ENCODE measurements at places on chromosomes 6 and 20.

DNA sequence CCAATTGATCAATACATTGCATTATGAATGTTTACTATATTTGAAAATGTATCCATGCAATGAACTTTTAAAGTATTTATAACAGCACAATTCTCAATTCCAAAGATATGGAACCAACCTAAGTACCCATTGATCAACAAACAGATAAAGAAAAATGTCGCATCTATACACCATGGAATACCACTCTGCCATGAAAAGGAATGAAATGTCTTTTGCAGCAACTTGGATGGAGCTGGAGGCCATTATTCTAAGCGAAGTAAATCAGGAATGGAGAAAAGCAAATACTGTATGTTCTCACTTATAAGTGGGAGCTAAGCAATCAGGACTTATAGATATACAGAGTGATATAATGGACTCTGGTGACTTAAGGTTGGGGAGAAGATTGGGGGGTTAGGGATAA is 22.9 kb downstream of the SRPK1 start:
- DNase-seq, result no peak

DNA sequence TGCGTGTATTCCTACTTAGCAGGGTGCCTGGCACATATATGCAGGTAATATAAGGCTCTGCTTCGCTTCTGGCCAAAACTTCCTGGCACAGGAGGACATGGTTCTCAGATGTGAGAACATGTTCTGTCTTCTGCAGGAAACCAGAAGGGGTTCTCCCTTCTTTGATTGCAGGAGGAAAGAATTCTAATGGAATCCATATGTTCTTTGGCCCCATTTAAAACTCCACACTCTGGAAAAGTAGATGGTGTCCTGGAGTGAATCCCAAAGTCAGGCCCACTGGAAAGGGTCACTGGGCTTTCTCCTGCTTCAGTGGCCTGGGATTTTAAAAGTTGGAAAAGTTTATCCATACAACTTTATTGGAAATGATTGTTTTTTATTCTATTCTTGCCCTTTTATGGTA is 16.4 kb upstream of the CYP24A1 start:
- DNase-seq, result no peak

DNA sequence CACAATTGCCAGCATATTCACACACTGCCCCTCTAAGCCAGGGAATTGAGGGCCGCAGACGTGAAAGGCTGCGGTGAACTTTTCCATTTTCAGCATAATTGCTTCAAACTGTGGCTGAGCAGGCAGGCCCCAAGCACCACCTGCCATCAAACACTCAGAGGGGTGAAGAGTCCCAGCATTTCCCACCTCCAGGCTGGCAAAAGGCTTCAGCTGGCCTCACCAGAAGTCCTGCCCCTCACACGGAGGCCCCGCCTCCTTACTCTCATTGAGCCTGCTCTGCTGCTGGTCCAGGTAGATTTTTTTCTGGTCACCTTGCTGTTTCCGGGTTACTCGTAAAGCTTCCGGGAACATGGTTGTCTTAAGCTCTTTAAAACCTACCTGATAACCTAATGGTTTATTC is 52.0 kb upstream of the PRELID3B start:
- DNase-seq, result no peak

- no peak for DNase-seq
Measured at GRCh38 chr6:30802731-30803130, 58.4 kb upstream of the IER3 start.

DNA sequence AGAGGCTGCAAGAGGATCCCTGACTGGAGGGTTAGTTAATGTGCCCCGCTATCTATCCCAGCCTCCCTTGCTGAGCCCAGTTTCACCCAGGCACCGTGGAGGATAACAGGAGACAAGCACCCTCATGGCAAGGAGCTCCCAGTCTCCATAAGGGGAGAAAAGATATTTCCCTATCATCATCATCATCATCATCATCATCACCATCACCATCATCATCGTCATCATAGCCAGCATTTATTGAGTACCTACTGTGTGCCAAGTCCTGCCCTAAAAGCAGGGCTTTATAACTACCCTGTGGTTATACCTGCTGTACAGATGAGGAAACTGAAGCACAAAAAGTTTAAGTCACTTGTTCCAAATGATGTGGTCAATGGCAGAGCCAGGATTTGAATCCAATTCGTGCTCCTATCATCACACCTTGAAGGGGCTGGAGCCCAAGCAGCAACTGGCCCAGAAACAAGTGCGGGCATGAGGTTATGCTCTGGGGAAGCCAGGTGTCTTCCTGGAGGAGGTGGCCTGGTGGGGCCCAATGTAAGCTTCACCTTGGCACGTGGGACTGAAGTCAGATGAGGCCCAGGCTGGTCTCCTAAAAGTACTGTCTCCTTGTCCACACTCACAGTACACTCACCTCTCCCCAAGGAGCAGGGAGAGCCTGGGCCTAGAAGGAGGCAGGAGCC is 10.0 kb downstream of the GLP1R start:
- no peak for DNase-seq

DNA sequence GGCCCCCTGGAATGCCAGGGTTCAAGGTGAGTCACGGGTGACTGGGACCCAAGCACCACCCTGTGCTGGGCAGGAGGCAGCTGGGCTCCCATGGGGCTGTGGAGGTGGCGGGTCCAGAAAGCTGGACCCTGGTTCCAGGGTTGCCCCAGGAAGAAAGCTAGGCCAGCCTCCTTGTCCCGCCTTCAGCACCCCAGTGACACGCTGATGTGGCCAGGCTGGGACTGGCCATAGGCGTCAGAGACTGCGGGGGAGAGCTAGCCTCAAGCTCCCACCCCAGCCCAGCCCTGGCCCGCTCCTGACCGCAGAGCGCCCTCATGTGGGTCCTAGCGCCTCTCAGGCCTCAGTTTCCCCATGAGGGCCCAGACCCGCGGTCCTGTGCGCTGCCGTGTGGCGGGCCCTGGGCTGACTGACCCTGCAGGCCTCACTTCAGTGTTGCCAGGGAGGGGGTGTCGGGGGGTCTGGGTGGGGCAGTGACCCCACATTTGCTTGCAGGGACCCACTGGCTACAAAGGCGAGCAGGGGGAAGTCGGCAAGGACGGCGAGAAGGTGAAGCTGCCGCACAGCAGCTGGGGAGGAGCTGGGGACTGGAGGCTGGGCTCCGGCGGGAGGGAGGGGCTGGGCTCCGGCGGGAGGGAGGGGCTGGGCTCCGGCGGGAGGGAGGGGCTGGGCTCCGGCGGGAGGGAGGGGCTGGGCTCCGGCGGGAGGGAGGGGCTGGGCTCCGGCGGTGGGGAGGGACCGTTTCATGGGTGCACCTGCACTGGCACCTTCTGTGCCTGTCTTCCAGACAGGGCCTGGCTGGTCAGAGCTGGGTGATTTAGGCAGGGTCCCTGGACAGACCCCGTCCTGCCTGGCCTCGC is 7.9 kb downstream of the COL9A3 start:
- no peak for DNase-seq

GRCh38 chr6:88266126-88266525 is 100.0 kb upstream of the CNR1 start:
- no peak for DNase-seq

GRCh38 chr20:43728686-43729255 is 2.0 kb upstream of the GTSF1L start:
- no peak for DNase-seq
